Activated naive CD4-positive, alpha-beta T cell treated with anti-CD3 and anti-CD28 coated beads, Interleukin-2, amount 50 U/mL, for 16 hours (primary cell): ENCODE measurements at places on chromosomes 3 and 15.

DNA sequence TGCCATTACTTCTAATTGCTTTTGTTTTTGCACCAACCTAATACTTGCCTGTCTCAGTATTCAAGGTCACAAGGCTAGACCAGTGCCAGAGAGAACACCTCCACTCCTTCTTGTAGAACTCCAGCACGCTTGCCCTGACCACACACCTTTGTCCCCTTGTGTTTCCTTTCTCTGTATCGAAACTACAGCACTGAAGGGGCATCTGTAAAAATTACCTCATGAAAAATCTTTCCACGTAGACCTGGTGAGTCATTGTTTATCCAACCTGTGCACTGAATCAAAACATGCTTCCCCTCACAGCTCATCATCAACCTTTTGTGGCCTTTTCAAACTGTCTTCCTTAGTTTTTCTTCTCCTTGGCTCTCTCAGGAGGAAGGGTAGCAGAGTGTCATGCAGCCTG is 259.5 kb downstream of the THRB start:
- no peak for DNase-seq

- no peak for DNase-seq
These were observed 516.7 kb downstream of the NTRK3 start for GRCh38 chr15:87739866-87740265.

DNA sequence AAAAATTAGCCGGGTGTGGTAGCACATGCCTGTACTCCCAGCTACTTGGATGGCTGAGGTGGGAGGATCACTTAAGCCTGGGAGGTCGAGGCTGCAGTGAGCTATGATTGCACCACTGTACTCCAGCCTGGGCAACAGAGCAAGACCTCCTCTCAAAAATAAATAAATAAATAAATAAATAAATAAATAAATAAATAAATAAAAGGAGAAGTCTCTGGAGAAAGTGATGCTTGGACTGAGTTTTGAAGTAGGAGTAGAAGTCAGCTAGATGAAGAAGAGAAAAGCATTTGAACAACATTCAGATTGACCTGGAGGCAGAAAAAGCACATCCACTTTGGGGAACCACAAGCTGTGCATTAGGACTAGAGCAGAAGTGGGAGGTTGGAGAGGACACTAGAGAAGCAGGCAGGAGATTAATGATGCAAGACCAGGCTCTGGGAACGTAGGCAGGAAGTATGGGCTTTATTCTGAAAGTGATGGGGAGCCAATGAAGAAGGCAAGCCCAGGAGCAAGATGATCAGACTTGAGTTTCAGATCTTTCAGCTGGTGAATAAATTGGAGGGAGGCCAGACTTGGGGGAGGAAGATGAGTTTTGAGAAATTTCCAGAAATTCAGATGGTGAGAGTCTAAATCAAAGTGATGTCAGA is 48.7 kb downstream of the KLHL6 start:
- no peak for DNase-seq

DNA sequence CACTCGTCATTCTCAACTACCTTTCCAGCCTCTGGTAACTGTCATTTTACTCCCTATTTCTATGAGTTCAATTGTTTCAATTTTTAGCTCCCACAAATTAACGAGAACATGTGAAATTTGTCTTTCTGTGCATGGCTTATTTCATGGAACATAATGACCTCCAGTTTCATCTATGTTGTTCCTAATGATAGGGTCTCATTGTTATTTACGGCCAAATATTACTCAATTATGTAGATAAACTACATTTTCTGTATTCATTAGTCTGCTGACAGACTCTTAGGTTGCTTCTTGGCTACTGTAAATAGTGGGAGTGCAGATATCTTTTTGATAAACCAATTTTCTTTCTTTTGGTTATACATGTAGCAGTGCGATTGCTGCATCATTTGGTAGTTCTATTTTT is 374.9 kb upstream of the ROBO1 start:
- no peak for DNase-seq

DNA sequence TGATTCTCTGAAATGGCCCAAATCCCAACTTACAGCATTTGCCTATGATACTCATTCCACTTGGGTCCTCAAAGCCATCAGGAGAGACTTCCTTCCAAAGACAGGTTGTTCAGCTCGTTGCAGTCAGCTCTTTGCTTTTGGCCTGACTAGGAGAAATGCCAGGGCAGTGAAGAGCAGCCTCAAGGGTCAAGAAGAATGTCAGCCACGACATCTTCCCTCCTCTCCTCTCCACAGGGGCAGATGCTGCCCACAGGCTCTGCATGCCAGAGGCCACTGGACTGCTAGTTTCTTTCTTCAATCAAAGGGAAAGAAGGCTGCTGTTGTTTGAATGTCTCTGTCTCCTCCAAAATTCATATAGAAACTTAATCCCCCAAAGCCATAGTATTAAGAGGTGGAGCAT is 201.7 kb upstream of the PFN2 start:
- DNase-seq, result no peak

DNA sequence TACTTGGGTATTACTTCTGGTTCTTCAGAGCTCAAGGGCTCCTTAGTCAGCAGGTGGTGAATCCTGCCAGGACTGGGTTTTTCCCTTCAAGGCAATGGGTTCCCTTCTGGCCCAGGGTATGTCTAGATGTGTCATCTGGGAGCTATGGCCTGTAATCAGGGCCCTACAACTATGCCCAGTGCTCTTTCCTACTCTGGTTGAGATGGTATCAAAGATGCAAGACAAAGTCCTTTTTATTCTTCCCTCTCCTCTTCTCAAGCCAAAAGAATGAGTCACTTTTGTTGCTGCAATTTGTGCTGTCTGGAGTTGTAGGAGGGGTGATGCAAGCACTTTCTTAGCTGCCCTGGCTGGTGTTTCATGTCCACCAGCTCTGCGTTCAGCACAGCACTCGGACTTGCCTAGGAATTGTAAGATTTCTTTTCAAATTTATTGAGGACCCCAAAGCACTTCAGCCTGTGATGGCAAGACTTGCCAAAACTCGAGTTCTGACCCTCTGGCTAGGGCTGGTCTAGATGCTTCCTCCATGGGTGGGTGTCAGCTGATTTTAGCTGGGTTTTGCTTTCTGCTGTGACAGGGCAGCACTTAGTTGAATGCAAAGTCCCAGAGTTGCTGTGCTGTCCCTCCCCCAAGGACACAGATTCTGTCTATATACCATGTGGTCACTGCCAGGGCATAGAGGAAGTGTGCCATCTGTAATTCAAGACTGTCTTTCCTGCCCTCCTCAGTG is 129.2 kb upstream of the CBLB start:
- no peak for DNase-seq

GRCh38 chr3:120245386-120245785 is 39.6 kb downstream of the GPR156 start:
- no peak for DNase-seq

DNA sequence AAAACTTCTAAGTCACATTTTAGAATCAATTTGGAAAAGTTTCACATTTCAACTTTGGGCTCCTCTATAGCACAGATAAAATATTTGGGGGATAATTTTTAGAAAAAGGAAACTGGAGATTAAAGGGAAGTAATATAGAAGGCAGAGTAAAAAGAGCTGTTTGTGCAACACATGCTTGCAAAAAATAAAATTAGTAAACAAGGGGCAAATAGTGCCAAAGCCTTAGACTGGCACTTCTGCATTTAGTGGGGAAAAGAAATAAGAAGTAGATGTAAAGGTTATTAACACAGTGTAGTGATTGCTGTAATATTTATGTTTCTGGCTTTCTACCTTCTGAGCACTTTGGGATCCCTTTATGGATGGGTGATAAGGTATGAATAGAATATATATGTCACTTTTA is 246.6 kb downstream of the CBLB start:
- DNase-seq, result no peak

GRCh38 chr15:93028632-93029213 is 60.3 kb downstream of the RGMA start:
- no peak for DNase-seq

DNA sequence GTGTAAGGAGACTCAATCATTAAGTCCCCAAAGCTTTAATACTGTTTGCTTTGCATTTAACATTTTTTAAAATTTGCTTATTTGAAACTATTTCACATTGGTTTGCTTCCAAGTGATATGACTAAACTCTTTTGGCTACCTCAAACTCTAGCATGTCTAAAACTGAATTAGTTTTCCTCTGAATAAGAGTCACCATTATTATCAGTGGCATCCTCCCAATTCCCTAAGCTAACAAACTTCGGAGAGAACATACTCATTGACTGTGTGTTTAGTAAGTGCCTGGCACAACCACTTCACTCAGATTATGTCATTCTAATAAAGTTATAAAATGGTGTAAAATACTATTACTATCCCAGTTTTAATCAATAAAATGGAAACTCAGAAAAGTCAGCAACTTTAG is 21.9 kb downstream of the ATOSA start:
- DNase-seq, result no peak

GRCh38 chr15:62983956-62984355 is 58.6 kb upstream of the TPM1 start:
- DNase-seq, result no peak

- no peak for DNase-seq
These were observed 61.9 kb downstream of the LRRK1 start for GRCh38 chr15:100981086-100981485.

- no peak for DNase-seq
These were observed 5.8 kb downstream of the ATP13A5 start for GRCh38 chr3:193372783-193373182.

- DNase-seq, result no peak
These were observed 257.6 kb upstream of the STT3B start for GRCh38 chr3:31275038-31275572.

DNA sequence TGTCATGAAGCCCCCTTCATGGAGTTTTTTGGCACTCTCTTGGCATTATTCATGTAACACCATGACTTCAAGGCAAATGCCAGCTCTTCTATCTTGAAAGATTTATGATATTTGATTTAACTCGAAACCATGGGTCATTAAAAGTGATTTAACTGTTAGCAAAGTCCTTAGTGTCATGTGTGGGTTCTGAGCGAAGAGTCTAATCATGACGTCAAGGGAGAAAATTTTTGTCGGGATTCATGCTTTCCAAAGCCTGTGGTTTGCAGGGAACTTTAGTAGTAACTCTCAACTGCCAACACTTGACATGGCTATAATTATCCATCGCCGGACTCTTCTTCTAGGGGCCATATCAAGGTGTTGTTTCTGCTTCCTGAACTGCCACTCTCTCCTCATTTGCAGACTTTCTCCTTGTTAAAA is 11.5 kb downstream of the GXYLT2 start:
- DNase-seq, result no peak

DNA sequence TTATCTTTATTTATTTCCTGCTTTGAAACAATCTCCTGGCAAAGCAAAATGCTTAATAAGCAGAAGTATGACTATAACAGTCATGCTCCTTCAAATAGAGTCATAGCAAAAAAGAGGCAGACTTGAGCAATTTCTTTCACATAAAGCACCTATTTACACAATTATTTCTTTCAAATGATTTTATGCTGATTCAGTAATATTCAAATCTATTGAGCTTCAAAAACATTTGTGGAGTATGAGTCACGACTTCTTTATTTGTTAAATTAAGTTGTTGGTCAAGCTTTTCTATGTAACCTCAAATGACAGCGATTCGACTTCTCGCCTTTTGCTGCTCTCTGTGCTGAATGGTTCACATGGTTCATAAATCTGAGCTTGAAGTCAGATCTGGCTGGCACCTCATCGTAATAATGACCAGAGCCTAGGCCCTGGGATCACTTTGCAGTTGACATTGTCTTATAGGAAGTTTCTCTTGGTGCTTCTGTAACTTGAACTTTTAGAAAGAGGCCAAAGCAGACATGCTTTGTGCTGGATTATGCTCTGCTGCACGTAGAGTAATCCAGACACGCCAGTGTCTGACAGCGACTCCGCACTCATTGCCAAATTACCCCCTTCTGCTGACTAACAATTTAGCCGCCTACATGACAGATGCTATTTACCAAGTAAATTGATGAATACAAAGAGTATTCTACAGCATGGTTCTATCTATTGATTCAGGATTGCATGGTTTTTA is 139.0 kb downstream of the MCTP2 start:
- no peak for DNase-seq

DNA sequence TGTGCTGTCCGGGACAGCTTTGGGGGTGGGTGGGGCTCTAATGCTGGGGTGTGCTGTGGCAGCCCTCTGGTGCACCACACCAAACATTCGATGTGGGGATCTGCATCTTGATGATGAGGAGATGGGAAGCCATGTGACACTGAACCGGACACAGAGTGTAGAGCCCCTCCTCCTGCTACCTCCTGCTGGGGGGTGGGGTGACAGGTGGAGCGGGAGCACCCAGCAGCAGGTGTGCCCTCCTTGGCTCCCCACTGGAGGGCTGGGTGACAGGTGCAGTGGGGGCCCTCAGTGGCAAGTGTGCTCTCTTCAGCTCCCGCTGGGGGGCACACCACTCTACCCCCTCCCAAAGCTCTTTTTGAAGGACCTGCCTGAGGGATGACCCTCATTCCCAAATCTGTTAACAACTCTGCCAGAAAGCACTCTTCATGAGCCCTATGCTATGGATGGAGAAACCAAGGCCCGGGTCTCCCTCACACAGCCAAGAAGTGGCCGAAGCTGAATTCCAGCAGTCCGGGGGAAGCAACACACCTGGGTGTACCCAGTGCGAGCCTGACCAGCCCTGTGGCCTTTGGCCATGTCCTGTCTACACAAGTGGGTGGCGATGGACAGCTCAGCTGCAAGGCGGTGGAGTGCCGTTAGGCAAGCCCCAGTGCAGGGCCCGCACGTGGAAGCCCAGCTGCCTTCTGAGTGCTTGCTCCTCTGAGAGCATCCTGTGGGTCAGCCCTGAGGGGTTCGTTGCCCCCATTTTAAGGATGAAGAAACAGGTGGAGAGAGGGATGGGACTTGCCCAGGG is 609 bp upstream of the UROC1 start:
- DNase-seq, result no peak

DNA sequence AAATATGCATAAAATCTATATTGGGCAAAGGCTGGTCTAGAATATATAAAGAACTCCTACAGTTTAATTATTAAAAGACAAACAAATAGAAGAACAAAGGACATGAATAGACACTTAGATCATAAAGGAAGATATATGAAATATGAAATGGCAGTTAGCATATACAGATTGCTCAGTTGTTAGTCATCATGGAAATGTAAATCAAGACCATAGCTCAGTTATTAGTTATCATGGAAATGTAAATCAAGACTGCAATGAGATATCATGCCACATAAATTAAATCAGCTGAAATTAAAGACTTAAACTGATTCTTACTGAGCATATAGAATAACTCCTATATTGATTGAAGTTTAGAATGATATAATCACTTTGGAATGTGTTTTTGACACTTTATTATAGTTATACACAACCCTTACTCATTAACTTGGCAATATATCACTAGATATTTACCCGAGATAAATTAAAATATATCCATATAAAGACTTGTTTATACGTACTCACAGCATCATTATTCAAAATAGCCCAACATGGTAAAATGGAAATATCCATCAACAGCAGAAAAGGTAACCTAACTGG is 45.2 kb upstream of the GOLGA8B start:
- no peak for DNase-seq

GRCh38 chr3:195790901-195791300 is 20.8 kb downstream of the MUC4 start:
- no peak for DNase-seq

DNA sequence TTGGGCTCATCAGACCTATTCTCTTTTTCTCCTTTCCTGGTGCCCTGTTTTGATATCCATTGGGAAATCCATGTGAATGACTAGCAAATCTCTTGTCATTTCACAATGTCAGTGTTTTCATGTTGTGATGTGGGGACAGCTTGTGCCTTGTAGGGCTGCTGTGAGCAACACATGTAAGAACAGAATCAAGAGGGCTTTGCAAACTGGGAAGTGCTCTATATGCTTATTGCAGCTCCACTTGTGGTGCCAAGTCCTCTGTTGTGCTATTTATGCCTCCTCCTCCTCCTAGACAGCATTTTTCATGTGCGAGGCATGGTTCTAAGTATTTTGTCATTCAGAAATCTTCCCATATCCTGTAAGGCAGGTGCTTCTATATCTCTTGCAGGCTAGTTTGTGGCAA is 56.4 kb downstream of the ZNF621 start:
- DNase-seq, result no peak

GRCh38 chr15:51348688-51349087 is 7.2 kb downstream of the GLDN start:
- no peak for DNase-seq
